ENCODE measurements at places on chromosomes 6 and 20. TPM values are rescaled to one million over a fixed set of nuclear protein-coding genes. Genes with fewer than 3 reads are reported as not detected.

- DNase-seq: peak; percentile 53
These were observed 9.3 kb upstream of the LAMA5 start for GRCh38 chr20:62376112-62377063.

NT5E gene
- total RNA-seq: 228 TPM

DNA sequence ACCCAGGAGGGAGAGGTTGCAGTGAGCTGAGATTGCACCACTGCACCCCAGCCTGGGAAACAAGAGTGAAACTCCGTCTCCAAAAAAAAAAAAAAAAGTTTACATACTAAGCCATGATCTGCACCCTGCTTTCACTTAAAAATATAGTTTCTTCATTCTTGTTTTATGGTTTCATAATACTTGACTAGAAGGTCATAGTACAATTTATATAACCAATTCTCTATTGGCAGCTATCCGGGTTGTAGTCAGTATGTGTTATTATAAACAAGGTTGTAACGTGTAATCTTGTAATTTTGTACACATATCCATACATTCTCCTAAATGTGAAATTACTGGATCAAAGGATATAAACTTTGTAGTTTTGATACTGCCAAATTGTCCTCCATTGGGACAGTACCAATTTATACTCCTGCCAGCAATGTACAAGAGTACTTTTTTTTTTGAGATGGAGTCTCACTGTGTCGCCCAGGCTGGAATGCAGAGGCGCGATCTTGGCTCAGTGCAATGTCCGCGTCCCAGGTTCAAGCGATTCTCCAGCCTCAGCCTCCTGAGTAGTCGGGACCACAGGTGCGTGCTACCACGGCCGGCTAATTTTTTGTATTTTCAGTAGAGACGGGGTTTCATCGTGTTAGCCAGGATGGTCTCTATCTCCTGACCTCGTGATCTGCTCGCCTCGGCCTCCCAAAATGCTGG lies 144.8 kb downstream of the GJA10 start:
- no peak for DNase-seq

MYT1 gene
- not detected for total RNA-seq

- no peak for DNase-seq
These were observed 32.2 kb downstream of the RAMACL start for GRCh38 chr6:166554316-166554715.

DEFB128 gene
- not detected for total RNA-seq

DNA sequence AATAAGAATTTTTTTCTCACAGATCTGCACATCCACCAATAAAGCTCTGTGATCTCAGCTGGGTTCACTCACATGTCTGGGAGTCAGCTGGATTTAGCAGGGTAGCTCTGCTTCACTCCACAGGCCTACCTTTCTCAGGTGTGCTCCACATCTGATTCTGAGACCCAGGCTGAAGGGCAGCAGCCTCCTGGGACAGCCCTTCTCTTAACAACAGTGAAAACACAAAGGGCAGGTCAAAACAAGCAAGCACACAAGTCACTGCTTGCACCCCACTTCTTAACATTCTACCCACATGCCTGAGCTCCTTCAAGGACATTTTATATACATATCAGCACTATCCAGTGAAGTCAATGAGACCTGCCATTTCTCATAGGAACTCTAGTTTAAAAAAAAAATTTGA lies 96.0 kb upstream of the MAP3K4 start:
- peak; percentile 65 for DNase-seq

DNA sequence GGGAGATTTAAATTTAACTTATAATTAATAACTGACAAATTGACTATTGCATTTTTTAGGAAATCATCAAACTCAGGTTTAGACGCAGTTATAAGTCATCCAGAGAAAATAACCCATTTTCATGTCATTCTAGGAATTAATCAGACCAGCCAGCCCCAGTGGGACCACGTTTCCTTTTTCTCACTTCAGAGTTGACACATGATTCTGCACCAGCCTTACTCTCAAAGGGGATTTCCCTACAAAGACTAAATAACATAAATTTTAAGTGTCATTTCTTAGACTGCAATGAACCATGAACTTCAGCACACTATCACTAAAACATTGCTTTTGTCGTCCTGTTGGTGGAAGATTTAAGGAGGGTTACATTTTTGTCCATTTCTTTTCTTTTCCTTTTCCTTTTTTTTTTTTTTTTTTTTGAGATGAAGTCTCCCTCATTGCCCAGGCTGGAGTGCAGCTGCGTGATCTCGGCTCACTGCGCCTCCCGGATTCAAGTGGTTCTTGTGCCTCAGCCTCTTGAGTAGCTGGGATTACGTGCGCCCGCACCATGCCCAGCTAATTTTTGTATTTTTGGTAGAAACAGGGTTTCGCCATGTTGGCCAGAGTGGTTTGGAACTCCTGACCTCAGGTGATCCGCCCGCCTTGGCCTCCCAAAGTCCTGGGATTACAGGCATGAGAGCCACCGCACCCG lies 3.6 kb downstream of the IPCEF1 start:
- no peak for DNase-seq

- DNase-seq: peak; percentile 32
These were observed 17.5 kb downstream of the EDEM2 start for GRCh38 chr20:35129647-35130069.

DNA sequence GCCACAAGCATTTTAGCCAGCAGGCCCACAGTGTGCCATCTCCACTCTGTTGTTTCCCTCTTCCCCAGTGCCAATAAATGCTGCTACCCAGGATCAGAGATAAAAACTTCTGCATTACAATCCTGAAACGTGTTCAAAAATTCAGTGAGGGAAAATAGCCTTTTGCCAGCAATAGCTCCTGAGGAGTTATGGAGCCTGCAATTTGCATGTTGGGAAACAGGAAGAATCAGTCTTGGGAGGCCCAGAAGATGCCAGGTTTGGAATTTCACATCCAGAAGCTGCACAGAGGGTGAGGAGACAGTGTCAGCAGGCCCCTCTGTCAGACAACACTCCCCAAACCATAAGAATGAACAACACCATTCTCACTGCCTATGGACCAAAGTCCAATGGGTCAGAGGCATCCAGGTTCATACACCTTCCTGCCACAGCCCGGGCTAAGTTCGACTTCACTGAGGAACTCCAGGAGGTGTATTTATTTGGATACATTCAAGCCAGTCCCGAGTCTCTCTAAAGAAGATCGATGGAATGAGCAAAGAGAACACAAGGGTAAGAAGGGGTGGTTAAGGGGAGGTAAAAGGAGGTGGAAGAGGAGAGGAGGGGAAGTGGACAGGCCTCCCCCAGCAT lies 20.8 kb downstream of the RRBP1 start:
- no peak for DNase-seq

GRCh38 chr6:157272866-157273755 lies 50.2 kb downstream of the TMEM242 start:
- DNase-seq: no peak

GRCh38 chr6:127164036-127164435 lies 45.6 kb downstream of the RSPO3 start:
- DNase-seq: no peak

- no peak for DNase-seq
These were observed 85.1 kb downstream of the EDN3 start for GRCh38 chr20:59385480-59385879.

SGK2 gene
- total RNA-seq: 0.33 TPM

DNA sequence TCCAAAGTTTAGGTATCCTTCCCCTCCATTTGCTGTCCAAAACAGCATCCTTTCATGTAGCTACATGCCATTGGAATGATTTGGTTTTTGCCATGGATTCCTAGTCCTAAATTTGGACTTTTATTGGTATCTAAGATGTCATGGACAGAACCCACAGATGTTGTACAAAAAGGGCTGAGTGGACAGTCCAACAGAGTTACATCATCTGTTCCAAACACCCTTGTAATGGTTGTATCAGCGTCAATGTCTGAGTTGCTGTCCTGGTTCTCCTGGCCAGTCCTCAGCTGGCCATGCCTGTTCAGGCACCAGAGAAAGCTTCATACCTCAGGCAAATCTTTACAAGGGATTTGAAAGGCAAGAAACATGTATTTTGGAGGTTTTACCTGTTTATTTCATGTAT lies 191.3 kb downstream of the ESR1 start:
- no peak for DNase-seq

- DNase-seq: no peak
These were observed 22.6 kb downstream of the MYH7B start for GRCh38 chr20:34978092-34978744.

DNA sequence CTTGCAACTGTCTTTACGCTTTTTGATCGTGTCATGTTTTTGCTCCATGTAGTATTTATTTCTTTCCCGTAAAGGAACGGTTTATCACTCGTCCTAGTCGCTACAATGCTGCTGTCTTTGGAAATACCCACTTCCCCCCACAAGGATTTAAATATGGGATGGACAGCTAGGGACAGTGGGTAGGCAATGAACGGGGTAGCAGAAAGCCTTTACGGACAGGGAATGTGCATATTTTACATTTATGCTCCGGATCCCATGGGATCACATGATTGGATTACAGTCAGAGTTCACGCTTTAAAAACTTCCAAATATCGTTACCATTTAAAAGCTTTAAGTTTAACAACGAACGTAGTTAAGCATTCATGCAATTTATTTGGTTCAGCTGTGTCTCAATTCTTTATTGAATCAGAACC lies 1.2 kb downstream of the HIVEP1 start:
- no peak for DNase-seq

MACROD2 gene
- 1.4 TPM for total RNA-seq

TAAR9 gene
- total RNA-seq: not detected

- no peak for DNase-seq
These were observed at the start of gene CPXM1 for GRCh38 chr20:2800521-2801285. Gene CPXM1, minus strand, starts transcription at chr20:2800627. Its CDS starts 55 bp downstream, at chr20:2800572.

DNA sequence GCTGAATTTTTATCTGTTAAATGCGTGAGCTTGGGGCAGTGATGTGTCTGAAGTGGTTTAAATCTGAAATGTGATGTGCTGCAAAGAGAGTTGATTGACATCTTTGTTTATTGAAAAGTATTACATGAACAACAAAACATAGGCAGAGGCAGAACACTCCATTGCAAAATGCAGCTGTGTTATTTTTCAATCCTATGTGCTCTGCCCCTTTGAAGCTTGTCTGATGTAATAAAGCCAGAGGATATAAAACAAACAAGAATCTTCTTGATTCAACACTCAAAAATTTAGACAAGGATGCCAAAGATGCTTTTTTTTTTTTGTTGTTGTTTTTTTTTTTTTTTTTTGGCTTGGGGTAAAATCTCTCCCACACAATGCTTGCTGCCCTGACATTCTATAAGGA lies 482.4 kb upstream of the MMS22L start:
- DNase-seq: no peak

BEND6 gene
- total RNA-seq: 2.2 TPM

OR2B6 gene
- not detected for total RNA-seq

DNA sequence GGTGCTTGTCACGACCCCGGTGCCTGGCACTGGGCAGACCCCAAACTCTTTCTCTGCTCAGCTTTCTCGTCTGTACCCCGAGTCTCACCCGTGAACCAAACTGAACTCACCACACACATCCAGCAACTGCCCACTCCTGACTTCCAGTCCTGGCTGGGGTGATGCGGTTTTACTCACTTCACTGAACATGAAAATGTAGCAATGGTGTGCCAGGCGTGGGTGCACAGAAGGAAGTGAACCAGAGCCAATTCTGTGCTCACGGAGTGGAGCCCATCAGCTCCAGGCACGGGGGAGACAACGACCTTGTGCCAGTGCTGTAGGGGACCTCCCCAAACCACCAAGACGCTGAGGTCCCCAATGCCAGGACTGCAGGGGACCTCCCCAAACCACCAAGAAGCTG lies 78.7 kb upstream of the AFDN start:
- no peak for DNase-seq

GGTLC1 gene
- total RNA-seq: not detected

SLC17A1 gene
- not detected for total RNA-seq

- DNase-seq: no peak
These were observed 22.3 kb upstream of the AFDN start for GRCh38 chr6:167804281-167805013.

GRCh38 chr20:20000211-20000968 lies 16.8 kb upstream of the NAA20 start:
- no peak for DNase-seq
